ENCODE measurements at places on chromosomes 7 and 10. TPM values are rescaled to one million over a fixed set of nuclear protein-coding genes. Genes with fewer than 3 reads are reported as not detected.

- no peak for DNase-seq
Measured at GRCh38 chr7:71424166-71425035, 292.5 kb downstream of the GALNT17 start.

- peak; percentile 70 for DNase-seq
Measured at GRCh38 chr10:5949009-5949759, 28.2 kb downstream of the IL15RA start.

SNX8 gene
- 36.7 TPM for total RNA-seq

AKR1B15 gene
- 6.5 TPM for total RNA-seq

GRCh38 chr7:127123220-127123619 lies 129.5 kb downstream of the GRM8 start:
- no peak for DNase-seq

DNA sequence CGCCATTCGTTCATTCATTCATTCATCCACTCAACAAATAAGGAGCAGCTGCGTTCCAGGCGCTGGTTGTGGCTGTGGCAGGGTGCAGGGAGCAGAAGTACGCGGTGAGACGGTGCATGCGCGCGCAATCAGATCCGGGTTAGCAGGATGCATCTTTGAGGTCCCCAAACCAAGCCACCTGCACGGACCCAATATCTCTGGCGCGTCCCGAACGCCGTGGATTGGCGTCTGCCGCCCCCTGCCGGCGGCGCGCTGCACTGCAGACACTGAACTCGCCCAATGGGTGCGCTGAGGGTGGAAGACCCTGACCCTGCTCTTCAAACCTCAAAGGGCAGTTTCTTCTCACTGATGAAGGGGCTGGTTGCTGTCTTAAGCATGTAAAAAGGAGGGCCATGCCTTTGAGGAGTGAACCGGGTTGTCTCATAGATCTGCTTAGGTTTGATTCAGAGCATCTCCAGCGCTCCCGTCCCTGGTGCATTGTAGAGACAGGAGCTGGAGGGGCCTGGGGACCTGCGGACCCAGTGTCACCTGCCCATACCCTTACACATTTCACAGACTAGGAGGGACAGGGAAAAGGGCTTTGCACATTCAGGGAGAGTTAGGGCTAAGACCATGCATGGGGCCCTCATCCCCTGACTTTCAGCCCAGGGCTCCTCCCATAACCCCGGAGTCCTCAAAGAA lies 102.5 kb downstream of the RAMP3 start:
- peak; percentile 64 for DNase-seq

DNA sequence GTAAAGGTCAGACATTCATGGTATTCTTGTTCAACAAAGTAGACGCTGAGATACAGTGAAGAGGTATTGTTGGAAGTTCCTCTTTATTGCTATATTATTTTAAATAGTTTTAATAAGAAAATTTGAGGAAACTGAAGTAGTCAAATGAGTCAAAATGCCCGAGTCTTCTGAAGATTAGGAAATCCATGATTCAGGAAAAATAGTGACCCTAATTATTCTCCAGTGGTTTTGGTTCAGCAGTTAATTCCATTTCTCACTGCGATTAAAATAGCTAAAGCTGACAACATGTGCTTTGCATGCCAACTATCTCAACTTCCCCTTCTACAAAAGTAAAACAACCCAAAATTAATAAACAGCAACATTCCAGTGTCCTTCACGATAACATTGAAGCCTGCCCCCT lies 32.7 kb upstream of the PFKP start:
- no peak for DNase-seq

DNA sequence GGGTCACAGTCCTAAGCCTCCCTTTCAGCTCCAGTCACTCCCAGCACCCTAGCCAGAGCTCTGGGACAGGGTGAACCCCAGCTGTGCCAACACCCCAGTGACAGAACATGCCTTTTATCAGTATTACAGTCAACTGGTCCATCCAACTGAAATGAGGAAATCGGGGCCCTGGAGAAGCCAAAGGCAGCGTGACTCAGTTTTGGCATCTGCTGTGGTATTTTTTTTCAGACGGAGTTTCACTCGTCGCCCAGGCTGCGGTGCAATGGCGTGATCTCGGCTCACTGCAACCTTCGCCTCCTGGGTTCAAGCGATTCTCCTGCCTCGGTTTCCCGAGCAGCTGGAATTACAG lies 3.4 kb upstream of the CLDN15 start:
- no peak for DNase-seq

NKX1-2 gene
- not detected for total RNA-seq

GRCh38 chr10:63554657-63555056 lies 33.5 kb downstream of the REEP3 start:
- no peak for DNase-seq

GCK gene
- total RNA-seq: 0.19 TPM

- no peak for DNase-seq
Measured at GRCh38 chr10:75633568-75633967, 202.1 kb downstream of the LRMDA start.

GRCh38 chr10:125520968-125521367 lies 162.0 kb downstream of the TEX36 start:
- DNase-seq: no peak

MDH2 gene
- total RNA-seq: 337 TPM

ENO4 gene
- not detected for total RNA-seq

GRCh38 chr10:56943221-56943755 lies 582.2 kb upstream of the ZWINT start:
- DNase-seq: no peak

DNA sequence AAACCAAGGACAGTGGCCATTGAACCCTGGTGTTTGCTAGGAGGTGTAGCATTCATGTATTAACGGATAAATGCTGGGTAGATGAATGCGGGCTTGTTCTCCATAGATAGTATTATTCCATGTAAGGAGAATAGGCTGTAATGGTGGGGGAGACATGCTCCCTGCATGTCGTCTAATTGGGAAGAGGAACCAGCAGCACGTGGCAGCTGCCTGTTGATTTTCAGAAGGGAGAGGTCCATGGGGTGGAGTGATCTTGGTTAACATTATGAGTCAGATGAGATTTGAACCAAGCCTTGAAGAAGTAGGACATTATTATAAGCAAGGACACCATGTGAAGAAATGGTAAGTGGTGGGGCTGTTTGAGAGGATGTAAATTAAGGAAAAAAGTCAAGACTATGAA lies 112.5 kb downstream of the WNT2 start:
- no peak for DNase-seq

DNA sequence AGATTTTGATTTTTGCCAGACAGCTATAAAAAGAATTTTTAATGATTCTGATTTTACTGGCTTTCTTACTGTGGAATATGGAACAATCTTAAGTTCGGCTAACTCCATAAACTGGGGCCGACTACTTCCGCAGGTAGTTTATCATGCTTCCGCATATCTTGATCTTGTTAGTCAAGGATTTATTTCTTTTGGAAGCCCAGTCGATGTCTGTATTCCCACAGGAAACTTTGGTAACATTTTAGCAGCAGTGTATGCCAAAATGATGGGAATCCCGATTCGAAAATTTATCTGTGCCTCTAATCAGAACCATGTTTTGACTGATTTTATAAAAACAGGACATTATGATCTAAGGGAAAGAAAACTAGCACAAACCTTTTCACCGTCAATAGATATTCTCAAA lies 8.1 kb downstream of the THNSL1 start:
- DNase-seq: no peak

DNA sequence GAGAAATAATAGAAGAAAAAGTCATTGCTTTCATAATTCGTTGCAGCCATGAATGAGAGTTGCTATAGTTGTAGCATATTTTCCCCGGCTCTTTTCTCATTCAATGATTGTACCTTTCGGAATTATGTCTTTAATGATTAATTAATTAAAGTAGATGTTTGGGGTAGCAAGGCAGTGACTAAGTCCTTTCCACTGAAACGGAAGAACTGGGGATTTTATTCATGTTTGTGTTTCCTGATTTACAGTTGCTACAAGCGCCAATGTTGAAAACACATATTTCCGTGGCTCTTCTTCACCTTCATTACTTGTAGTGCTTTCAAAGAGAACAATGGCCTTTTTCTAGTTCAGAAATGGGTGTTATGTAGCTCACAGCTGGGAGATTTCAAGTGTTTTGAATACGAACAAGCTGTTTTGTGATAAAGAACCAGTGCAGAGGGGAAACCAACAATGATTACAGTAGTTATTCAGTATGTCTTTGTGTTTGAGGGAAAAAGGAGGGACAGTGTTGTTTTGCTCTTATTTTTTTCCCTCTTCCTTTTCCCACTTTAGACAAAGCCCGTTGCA lies 153.5 kb downstream of the NSUN6 start:
- DNase-seq: no peak

DNA sequence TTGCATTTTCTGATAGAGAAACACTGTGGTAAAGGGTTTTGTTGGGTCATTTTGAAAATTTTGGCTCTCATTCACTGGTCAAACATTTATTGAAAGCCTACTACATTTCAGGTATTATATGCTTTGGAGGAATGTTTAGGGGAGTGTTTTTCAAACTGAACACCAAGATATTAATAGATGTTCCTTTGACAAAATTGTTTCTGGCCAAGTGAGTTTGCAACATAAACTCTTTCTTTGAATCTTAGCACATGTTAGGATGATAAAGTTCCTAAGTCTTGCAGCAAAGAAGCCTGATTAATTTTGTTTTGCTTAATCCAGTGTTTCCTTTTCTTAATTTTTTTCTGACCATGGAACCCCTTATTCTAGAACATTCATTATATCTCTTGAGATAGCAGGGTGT lies 232.5 kb upstream of the PHYHIPL start:
- DNase-seq: no peak

- DNase-seq: peak; percentile 53
Measured at GRCh38 chr10:11164803-11165590, 147.3 kb downstream of the CELF2 start.

GRCh38 chr7:4233621-4234497 lies 448.2 kb upstream of the FOXK1 start:
- DNase-seq: no peak

GRCh38 chr7:50652400-50653125 lies 87.4 kb upstream of the DDC start:
- no peak for DNase-seq

GRCh38 chr7:131111792-131112191 lies 215.9 kb upstream of the MKLN1 start:
- DNase-seq: no peak

GRCh38 chr7:19060761-19061259 lies 56.6 kb downstream of the TWIST1 start:
- DNase-seq: no peak

GRCh38 chr7:121395494-121395960 lies 581 bp downstream of the FAM3C start:
- DNase-seq: peak; percentile 51

- DNase-seq: peak; percentile 20
Measured at GRCh38 chr10:101485681-101486554, 102.1 kb downstream of the POLL start.

Measured in colonic mucosa (tissue), 4 donors.